ENCODE measurements at places on chromosomes 4 and X. TPM values are rescaled to one million over a fixed set of nuclear protein-coding genes. Genes with fewer than 3 reads are reported as not detected.

Gene BGN
- total RNA-seq, result not detected

DNA sequence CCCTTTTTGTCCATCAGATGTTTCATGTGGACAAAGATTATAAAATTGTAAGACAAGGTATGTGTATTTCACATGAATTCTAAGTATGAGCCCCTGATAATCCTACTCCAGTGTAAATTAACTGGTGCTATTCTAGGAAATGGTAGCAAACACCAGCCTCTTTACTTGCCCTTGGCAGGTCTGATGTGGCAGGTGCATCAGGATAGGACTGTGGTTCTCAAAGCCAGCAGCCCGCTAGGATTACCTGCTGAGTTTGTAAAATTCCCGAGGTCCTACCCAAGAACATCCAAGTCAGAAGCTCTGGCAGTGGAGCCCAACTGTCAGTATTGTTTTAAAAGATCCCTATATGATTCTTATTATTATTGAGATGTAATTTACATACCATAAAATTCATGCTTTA is 174.0 kb upstream of the ANXA3 start:
- DNase-seq, result no peak

- DNase-seq, result no peak
Observed at GRCh38 chrX:134880866-134881265, 109.9 kb upstream of the SMIM10 start.

Gene LANCL3
- total RNA-seq, result 0.02 TPM

Gene HELT
- total RNA-seq, result not detected

- DNase-seq, result no peak
Observed at GRCh38 chr4:142129931-142130330, 493.5 kb downstream of the IL15 start.

DNA sequence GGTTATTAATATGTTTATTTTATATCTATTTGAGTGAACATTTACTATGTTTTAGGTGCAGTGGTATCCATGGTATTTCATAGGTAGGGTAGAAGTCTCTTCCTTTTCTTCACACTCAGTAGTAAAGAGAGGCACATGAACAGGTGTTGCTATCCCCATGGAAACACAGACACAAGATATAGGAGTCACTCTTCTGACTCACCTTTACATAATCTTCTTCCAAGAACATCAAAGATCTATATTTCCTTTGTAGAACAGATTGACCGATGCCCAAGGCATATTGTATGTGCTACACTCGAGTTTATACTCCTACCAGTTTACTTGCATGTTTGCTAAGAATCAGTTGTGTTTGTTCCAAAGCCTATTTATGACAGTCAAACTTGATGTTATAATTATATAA is 1997.4 kb downstream of the C4orf33 start:
- DNase-seq, result no peak
